ENCODE measurements at places on chromosomes 11 and 22.

DNA sequence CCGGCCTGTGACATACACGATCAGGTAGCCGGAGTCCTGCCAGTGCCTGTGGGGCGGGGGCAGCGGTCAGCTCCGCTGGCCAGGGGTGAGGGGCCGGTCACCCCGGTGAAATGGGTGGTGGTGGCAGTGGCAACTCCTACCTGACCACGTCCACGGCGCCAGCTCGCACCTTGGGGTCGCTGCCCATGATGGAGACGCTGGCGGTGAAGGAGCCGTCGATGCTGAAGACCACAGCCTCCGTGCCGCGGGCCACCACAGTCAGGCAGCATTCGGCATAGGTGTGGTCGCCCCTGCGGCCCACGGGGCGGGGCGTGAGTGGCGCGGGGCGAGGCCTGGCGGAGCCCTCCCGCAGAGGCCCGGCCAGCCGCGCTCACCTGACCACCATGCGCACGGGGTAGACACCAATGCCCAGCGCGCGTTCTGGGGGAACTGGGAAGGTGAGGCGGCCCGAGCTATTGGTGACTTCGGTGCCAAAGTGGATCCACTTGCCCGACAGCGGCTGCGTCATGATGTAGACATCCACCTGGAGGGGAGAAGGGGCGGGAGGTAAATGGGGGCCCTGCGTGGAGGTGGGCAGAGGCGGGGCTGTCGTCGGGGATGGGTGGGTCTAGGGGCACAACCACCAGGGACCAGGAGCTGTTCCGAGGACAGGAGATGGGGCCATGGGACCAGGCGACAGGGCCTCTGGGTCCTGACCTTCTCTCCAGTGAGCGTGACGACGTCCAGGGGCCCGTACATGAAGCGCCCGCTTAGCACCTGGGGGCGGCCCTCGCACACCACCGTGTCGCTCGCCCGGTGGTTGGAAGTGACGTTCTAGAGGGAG, 10.9 kb downstream of the AIP start:
- DNase-seq: no peak

DNA sequence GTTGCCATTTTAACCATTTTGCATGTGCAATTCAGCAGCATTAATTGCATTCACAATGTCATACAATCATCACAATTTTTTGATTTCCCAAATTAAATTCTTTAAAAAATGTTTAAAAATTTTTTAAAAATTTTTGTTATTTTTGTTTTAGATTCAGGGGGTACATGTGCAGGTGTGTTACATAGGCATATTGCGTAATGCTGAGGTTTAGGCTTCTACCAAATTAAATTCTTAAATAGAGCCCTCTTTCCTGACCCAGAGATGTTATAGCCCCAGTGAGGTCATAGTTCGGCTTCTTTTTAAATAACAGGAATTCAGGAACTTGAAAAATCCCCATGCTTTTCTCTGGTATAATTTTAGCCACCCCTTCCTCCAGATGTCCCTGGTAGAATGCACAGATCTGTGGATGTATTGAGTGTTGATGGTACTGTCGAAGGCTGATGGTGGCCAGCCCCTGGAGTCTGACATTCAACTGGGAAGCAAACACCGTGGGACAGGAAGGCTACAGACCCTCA, 11.3 kb upstream of the AMPD3 start:
- no peak for DNase-seq

DNA sequence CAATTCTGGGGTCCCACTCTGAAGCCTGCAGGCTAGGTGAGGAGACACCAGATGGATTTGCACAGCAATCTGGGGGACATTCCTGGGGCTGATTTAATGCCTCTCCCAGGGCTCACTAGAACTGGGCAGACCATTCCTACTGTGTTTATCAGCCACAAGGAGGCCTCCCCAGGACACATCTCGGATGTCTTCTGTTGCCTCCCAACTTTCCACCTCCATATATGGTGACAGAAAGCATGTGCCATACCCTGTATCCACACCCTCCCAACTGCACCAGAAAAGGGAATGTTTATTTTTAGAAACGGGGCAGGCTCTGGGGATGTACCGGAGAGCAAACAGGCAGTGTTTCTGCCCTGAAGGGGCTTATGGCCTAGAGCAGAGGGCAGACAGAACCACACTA, 181.8 kb downstream of the CSNK2A3 start:
- DNase-seq: no peak

DNA sequence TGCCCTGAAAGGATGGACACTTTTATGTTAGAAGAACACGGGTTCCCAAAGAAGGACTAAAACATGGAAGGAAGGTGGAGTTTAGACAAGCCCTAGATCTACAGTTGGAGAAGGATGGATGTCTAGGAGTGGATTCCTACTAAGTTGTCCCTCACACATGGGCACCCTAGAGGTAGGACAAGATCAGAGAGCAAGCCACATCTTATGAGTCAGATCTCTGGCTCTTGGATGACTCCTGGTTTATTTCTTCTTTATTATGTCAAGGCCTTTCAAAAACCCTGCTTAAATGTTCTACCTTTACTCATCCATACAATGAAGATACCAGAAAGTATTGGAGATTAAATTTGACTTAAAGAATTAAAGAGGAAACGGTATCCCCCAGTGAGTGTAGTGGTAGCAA, 34.4 kb downstream of the PRCP start:
- no peak for DNase-seq

DNA sequence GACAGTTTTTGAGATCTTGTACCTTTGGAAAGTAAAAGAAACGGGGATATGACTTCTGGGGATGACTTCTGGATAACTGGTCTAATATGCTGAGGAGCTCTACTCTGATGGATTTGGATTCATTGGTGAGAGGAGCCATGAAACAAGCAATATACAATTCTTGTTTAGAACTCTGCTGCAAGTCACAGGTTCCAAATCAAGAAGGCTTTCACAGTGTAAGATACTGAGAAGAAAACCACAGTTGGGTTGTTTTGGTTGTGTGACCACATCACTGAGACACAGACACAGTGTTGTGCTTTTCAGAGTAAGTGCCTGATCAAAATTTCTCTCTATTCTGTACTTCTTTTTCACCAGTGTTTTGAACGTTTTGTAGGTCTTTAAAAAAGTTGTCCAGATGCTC, 13.1 kb upstream of the UCP2 start:
- no peak for DNase-seq
